ENCODE measurements at places on chromosomes 3 and 15. TPM values are rescaled to one million over a fixed set of nuclear protein-coding genes. Genes with fewer than 3 reads are reported as not detected.

STARD9 gene
- total RNA-seq, result 20.8 TPM

NPAP1 gene
- not detected for total RNA-seq

GLT8D1 gene
- total RNA-seq, result 55.9 TPM

SH3GL3 gene
- not detected for total RNA-seq

PRSS50 gene
- not detected for total RNA-seq

TMEM40 gene
- total RNA-seq, result not detected

FBLN2 gene
- total RNA-seq, result 585 TPM

KIF7 gene
- 15.3 TPM for total RNA-seq

Measured in posterior vena cava (tissue), 2 donors.